Iris pigment epithelial cell (primary cell): ENCODE measurements at places on chromosomes 11 and 22.

DNA sequence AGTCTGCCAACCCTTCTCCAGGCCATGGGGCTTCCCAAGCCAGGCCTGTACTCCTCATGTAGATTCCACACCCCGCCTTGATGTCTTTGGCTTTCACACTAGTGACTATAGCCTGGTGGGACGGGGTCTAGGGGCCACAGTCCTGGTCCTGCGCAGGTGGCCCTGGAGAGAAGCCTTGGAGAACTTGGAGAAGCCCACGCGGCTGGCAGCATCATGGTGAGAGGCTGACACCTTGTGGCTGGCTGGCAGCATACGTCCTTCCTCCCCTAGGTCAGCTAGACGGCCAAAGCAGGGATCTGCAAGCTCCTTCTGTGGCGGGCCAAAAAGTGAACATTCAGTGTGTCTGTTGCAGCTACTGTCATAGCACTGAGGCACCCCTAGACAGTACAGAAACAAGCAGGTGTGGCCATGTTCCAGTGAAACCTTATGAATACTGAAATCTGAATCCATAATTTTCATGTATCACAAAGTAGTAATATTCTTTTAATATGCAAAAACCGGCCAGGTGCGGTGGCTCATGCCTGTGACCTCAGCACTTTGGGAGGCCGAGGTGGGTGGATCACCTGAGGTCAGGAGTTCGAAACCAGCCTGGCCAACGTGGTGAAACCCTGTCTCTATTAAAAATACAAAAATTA lies 42.0 kb downstream of the FAM83F start:
- peak; percentile 79 for DNase-seq

DNA sequence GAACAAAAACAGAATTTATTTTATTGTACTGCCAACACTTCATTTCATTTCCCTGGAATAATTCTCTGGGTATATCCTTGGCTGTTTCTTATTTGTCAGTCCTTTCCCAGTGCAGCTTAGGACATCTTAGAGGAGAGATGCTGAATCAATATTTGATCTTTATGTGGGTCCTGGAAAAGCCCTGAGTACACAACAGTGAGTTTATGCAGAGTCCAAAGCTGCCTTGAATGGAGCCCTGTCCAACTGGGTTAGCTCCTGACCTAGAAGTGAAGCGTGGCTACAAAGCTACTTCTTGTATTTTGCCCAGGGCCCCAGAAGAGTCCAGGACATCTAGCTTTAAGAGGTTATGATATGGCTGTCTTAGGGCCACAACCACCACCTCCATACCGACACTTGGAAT lies 378.0 kb upstream of the FAT3 start:
- no peak for DNase-seq

DNA sequence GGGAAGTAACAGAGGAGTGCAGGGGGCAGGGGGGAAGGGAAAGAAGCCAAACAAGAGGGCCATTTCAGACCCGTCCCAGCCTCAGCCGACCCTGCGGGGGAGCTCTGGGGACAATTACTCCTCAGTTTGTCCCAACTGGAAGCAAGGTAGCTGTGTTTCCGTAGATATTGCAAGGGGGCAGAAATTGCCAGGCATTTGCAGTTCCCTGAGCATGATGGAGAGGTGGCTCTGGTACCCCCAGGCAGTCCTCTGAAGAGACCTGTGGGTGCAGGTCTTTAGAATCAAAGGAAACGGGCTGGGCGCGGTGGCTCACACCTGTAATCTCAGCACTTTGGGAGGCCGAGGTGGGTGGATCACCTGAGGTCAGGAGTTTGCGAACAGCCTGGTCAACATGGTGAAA lies 13.8 kb upstream of the JAM3 start:
- no peak for DNase-seq

GRCh38 chr22:20296598-20296997 lies 23.3 kb downstream of the DGCR6L start:
- no peak for DNase-seq

DNA sequence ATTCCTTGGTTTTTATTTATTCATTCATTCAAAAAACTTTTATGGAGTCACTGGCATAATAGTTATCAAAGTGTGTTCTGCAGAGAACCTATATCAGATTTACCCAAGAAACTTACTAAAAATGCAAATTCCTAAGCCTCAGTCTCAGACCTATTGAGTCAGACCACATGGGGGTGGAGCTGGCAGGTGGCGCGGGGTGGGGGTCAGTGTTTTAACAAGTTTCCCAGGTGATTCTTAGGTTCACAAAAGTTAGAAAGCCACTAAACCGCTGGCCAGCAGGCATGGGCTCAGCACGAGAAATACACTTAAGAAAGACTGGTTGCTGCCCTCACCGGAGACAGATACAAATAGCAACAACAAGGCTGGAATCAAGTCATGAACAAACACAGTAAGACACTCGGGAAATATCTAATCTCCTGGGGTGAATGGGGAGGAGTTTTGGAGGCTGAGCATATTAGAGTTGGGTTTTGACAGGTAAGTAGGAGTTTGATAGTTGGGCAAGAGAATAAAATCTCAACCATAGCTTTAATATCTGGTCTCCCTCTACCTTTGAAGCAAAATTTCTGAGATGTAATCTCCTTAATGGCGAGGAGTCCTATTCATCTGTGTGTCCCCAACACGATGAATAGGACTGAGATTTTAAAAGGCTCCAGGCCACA lies 167.5 kb upstream of the NECTIN1 start:
- DNase-seq, result no peak

GRCh38 chr11:26823963-26824362 lies 102.1 kb upstream of the SLC5A12 start:
- no peak for DNase-seq

DNA sequence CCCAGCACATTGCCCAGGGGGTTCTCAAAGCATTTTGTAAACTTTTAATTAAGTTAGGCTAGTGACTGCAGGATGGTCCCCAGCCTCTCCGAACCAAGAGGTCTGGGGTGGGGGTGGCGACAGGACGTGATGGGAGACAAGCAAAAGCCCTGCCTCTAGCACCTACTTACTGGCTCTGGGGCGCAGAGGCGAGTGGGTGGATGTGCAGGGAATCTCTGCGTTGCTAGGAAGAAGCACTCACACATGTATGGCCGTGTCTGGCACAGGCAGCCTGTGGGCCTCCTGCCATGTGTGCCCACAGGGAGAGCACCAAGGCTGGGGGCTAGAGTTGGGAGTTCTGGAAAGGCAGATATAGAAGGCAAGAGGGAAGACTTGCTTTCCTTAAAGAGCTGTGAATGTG lies 6.3 kb downstream of the OPCML start:
- no peak for DNase-seq

DNA sequence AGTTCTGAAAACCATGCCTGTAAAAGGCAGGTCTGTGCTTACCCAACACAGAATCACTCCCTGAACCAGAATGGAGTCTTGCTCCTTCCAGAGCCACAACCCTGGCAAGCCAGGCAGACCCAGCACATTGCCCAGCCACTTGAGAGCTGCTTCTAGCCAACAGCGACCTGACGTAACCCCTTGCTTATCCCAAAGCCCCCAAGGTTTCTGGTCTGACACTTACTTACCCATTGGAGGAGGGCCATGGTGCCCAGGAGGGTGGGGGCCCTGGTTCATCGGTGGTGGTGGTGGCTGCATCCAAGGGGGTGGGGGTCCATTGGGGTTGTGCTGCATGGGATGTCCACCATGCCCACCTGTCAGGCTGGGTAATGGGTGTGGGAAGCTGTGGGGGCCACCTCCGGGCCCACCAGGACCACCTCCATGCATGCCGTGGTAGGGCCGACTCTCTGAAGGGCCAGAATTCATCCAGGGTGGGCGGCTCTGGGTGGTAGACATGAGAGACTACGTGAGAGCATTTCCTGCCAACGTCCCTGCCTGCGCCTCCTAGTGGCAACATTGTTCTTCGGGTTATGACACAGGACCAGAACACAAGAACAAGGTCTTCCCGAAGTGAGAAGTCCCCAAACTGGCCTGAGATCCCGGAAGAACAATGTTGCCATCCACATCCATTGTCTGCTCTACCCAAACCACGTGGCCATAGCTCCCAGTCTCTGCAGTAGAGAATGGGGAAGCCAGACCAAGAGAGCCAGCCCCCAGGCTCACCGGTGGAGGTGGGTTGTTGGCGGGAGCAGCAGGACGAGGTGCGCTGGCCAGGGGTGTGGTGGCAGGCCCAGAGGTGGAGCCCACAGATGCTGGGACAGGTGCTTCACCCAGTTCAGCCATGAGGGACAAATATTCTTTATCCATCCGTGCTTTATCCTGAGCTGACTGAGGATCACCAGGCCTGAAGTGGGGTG lies 7.8 kb upstream of the PYGM start:
- DNase-seq, result peak; percentile 65

GRCh38 chr11:20363500-20364340 lies at the start of gene HTATIP2:
Gene HTATIP2 (plus strand): TSS chr11:20363714. CDS start chr11:20364238, 524 bp downstream.
- peak; percentile 61 for DNase-seq

- no peak for DNase-seq
Observed at GRCh38 chr11:10483174-10483573, 28.1 kb downstream of the AMPD3 start.

- peak; percentile 84 for DNase-seq
Observed at GRCh38 chr11:111465400-111465799, 46.8 kb downstream of the BTG4 start.
